CD4-positive, alpha-beta T cell treated with Interleukin-4 for 4 hours (primary cell): ENCODE measurements at places on chromosomes 3 and 15.

- no peak for DNase-seq
Measured at GRCh38 chr3:99716463-99716995, 78.1 kb downstream of the COL8A1 start.

DNA sequence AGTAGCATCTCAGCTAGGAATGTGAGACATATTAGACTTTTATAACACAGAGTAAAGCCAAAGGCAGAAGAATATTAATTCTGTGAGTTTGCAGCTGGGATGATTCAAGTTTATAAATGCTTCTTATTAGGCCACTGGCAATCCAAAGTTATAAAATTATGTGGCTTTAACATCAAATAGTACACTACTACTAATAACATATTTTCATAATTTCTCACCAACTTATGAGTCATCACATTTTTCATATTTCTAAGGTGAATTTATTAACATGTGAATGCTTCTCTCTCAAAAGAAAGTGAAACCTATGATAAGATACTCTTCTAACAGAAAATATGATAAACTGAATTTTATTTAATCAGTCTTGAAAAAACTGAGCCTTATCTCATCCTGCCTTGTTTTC lies 1348.2 kb upstream of the ALCAM start:
- no peak for DNase-seq

- DNase-seq: no peak
Measured at GRCh38 chr3:185552358-185552877, at the start of gene LIPH. TSS of gene LIPH (minus strand) at chr3:185552588. CDS start at chr3:185552471, 117 bp downstream.

DNA sequence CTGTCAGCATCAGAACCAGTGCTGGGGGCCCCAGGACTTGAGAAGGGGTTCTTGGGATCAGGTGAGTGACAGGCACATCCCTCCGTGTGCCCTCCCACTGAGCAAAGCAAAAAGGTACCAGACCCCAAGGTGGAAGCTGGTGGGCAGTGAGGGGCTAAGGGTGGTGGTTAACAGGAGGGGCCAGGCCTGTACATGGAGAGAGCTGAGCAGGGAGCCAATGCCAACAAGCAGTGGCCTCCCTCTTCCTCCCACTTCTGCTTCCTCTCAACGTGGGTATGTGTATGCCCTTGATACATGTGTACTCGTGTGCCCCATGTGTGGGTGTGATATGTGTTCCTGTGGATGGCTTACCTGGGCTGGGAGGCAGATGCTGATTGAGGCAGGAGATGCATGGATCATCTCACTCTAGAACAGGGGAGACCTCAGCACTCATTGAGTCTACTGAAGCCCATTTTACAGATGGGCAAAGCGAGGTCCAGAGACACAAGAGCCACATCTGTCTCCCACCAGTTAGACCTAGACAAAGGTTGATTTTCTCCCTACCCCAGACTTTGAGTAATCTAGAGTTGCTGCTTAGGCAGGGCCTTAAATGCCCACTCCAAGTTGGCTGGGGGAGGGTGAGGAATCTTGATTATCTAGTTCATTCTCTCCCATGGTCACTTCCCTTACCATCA lies 945 bp downstream of the VIPR1 start:
- DNase-seq: no peak

GRCh38 chr15:41256577-41257038 lies 25.5 kb downstream of the CHP1 start:
- DNase-seq: no peak

DNA sequence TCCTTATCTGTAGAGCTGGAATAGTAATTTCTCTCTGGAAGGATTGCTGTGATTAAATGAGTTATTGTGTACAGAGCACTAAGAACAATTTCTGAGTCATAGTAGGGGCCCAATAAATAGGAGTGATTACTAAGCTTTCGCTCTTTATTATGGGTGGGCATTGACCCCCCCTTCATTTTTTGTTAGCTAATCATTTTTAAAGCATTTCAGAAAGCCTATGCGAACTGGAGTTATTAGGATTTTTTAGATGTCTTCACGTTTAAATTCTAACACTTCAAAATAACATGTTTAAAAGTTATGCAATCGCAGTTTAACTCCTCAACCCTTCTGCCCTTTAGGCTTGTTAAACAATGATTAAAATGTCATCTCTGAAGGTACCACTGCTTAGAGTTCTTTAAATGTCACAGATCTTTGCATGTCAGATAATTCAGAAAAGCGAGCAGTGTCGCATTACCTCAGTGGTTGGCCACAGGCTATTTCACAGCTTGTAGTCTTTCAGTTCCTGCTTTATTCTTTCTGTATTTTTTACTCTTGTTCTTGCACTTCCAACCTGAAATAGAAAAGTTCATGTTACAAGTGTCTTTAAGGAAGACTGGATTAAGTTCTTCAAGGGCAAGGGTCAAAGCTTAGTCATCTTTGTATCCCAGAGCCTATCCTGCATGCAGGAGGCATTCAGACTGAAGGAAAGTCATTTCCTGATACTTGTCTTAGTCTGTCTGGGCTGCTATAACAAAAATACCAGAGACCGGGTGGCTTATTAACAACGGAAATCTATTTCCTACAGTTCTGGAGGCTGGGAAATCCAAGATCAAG lies 102.9 kb downstream of the FNDC3B start:
- no peak for DNase-seq

- no peak for DNase-seq
Measured at GRCh38 chr3:160667452-160667851, 9.5 kb upstream of the ARL14 start.

DNA sequence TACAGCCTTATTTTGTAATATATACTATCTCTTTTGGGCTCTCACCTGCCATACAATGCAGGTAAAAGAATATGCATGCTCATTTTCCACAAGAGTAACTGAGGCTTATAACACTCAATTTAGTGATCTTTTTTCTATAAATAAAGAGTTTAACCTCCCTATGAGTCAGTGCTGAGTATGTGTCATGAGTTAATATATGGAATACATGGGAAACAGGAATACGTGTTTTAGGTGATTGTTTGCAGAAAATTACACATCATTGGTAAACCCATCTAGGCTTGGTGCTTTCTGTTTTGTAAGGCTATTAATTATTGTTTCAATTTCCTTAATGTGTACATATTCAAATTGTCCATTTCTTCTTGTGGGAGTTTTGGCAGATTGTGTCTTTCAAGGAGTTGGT lies 411.3 kb downstream of the GRM7 start:
- DNase-seq: no peak
